ENCODE measurements at places on chromosomes 5 and 9.

GRCh38 chr9:38249587-38250210, 142.8 kb upstream of the ALDH1B1 start:
- DNase-seq, result no peak

DNA sequence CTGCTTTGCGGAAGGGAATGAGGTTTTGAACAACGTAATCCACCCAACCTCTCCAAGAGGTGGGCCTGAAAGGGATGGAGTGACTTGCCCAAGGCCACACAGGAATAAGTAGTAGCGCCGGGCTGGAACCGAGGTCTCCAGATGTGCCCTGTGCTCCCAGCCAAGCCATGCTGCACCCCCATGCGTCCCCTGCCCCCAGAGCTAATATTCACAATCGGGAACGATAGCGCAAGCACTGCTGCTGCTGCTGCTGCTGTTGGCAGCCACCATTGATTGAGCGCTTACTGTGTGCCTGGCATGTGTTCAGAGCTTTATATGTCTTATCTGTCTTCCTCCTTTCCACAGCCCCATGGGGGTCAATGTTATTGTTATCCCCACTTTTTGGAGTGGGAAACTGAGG, 43.9 kb downstream of the AMBP start:
- no peak for DNase-seq

DNA sequence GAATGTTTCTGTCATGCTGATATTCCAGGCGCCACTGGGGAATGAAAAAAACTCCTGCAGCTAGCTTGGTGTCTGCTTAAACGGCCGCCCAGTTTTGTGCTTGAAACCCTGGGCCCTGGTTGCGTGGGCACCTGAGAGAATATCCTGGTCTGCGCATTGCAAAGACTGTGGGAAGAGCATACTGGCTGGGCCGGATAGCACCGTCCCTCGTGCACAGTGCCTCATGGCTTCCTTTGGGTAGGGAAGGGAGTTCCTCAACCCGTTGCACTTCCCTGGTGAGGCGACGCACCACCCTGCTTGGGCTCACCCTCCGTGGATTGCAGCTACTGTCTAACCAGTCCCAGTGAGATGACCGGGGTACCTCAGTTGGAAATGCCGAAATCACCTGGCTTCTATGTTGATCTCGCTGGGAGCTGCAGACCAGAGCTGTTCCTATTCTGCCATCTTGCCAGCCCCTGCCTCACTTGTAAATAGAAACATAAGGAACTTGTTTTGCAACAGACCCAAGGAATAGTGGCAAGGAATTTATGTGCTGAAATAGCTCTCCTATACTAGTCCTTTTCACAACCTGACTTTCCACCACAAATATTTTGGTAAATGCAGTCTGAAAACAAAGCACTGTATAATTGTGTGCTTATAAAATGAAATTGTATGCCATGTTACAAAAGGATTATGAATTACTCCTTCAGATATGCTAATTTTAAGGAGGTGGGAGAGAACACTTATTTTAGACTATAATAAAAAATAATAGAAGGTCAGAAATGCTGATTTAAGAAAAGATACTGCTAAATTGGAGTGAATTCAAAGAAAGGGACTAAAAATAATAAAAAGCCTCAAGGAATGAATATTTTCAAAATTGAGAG, 90.3 kb downstream of the ADAMTSL1 start:
- DNase-seq, result no peak

DNA sequence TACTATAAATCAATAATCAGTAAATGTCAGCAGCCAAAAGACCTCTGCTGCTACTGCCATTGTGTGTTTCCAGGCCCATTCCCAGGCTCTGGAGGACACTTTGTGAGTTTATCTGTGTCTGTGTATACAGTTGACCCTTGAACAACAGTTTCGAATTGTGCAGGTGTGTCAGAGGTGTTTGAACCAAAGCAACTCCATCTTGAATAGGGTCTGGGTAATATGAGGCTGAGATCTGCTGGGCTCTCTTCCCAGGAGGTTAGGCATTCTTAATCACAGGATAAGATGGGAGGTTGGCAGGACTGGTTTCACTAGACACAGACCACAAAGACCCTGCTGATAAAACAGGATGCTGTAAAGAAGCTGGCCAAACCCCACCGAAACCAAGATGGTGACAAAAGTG, 2.3 kb upstream of the TBCA start:
- no peak for DNase-seq

DNA sequence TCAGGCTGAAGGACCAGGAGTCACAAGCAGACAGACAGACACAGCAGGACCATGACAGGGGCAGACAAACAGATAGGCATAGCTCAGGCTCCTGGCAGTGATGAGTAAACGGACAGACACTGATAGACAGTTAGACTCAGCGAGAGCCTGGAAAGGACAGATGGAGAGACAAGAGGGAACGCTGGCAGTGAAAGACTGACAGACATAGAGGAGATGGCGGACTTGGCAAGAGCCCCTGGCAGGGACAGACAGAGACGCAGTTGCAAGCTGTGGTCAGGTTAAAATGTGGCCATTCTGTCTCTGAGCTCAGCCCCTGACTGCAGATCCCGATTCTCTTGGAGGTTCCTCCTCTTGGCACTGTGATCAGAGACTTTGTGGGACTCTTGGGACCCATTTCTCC, 13.6 kb downstream of the CSF2 start:
- no peak for DNase-seq

DNA sequence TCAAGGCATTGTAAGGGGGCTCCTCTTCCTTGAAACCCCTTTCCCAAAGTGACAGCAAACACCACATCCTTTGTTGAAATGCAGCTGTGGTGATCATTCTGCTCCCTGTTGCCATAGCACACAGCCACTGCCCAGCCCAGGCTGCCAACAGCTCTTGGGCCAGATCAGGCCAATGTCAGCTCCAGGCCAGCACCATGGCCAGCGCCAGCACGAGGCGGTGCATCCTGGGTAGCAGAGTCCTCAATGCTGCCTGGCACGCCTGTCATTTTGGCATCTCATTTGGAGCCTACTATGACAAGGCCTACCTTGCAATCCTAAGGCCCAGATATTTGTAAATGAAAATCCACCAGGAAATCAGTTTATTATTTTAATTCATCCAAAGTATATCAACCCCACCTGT, 390.6 kb downstream of the DNAH5 start:
- no peak for DNase-seq

DNA sequence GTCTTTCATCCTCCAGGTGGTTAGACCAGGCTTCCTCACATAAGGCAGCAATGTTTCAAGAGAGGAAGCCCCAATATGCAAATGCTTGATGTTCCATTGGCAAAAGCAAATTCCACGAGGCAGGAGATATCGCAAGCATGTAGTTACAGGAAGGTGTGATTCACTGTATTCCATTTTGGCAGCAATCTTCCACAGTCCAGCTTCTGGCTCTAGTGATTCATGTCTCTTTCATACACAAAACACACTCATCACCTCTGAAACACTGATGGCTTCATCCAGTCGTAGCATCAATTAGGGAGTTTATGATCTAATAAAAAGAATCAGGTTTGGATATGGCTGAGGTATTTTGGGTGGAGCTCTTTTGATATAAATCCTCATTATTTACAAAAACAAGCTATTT, 552.2 kb upstream of the RIOK2 start:
- no peak for DNase-seq

- DNase-seq, result no peak
Measured at GRCh38 chr5:76290321-76290757, 112.7 kb upstream of the IQGAP2 start.

- DNase-seq, result no peak
Measured at GRCh38 chr5:14342306-14342705, 199.2 kb downstream of the TRIO start.

GRCh38 chr5:169762338-169763095, 125.4 kb downstream of the DOCK2 start:
- no peak for DNase-seq

DNA sequence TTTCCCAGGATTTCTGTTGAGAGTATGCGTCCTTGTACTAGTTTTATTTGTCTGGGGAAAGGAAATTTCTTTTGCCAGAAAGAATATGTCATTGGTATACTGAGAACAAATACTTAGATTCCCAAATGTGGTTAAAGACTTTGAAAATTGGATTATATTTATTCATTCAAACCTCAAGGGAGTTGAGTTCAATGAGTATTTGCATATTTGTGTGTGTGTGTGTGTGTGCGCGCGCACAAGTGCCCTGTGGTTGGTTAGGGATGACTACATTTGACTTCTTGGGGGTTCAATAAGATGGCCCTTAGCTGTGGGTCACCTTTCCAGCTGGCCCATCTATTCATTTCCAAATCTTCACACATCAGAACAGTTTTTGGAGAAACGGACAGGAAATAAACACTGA, 4.9 kb downstream of the RXFP3 start:
- no peak for DNase-seq

GRCh38 chr9:136316896-136317676, 10.3 kb upstream of the GPSM1 start:
- DNase-seq, result no peak

DNA sequence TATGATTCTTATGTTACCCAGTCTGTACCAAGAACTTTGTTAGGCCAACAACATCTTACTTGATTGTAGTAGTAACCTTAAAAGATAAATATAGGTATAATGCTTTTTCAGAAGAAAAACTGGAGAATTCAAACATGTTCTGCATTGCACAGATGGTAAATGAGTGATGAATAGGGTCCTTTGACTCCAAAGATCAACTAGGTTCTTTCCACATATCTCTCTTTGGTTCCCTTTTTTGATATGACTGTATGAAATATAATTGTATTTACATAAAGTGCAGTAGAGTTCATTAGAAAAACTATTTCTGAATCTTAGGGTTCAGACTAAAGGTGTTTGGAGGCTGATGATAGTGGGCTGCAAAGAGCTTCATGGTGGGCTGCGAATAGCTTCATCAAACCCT, 150.5 kb upstream of the CDKN2B start:
- no peak for DNase-seq

- DNase-seq, result no peak
Measured at GRCh38 chr5:9307150-9307549, 238.7 kb downstream of the SEMA5A start.

DNA sequence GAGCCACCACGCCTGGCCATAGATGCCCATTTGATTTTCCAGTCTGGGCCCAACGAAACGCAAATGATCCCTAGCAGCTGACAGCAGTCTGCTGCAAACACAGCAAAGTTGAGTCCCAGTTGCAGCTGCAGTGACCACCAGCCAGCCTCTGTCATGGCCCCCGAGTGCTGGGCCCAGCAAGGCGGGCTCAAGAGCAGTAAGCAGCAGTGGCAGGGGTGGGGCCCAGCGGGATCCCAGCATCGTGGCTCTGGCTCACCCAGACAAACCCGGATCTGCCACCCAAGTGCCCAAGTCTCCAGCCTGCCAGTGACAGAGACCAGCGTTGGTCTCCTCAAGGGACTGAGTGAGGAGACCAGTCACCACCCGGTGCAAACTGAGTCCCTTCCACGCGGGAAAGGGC, 6.9 kb upstream of the LTC4S start:
- DNase-seq, result no peak

DNA sequence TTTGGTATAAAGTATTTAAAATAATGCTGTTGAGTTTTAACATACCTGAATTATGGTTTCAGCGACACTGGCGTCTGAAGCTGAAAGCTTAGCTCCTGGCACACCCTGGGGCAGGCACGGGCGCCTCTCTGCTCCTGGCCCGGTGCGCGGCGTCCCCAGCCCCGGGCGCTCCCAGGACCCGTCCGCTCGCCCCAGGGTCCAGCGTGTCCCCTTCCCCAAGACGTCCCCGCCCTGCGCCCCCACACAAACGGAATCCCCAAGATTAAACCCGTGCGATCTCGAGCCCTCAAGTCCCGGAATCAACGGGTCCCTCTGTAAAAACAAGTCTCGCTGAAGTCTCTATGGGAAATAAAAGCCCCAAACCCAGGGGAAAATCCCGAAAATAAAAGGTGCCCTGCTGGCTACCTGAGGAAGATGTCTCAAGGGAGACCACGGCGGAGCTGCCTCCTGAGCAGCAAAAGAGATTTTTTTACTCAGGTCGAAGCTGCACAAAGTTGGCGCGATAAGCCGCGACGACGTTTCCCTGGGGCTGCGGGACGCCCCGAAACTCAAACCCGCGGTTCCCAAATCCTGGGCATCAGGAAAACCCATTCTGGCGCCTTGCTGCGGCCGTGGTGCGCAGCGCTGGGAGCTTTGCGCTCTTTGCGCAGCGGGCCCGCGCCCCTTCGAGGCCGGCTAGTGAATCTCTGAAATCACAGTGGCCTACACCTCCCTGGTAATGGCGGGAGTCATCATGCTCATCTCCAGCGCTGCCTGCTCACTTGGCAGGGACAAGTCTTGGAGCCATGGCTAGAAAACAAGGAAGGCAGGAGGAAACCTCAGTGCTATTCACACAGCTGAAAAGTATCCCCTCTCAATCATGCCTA, 6.3 kb upstream of the IFNA8 start:
- peak; percentile 23 for DNase-seq

DNA sequence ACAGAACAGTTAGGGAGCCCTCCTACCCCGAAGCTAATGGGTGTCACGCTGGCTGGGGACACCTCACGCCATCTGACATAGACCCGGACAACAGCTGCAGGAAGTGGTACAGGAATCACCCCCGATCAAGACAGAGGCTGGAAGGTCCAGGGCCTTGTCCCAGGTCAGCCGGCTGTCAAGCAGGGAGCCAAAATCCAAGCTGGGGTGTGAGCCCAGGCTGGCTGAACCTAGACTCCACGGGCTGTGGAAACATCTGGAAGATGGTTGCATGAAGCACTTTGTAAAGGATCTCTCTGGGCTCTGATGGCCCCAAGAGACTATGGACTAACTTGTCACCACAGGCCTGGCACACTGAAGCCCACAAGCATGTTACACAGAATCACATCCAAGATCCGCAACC, 68.9 kb upstream of the STXBP1 start:
- no peak for DNase-seq

- no peak for DNase-seq
Measured at GRCh38 chr9:19161257-19162025, 34.1 kb upstream of the PLIN2 start.

DNA sequence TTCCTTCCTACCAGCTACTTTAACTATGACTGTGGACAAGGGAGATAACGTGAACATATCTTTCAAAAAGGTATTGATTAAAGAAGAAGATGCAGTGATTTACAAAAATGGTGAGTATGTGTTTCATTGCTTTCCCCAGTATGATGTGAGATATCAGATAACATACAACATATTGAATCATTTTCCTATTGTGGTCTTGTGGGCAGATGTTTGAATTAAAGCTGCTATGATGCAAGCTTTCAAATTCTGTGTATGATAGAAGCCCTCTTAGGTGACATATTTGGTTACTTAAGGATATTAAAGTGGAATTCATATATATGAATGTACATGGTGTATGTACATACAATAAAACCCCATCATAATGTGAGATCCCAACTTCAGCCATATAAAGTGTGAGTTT, 59.5 kb downstream of the TEK start:
- DNase-seq, result no peak

DNA sequence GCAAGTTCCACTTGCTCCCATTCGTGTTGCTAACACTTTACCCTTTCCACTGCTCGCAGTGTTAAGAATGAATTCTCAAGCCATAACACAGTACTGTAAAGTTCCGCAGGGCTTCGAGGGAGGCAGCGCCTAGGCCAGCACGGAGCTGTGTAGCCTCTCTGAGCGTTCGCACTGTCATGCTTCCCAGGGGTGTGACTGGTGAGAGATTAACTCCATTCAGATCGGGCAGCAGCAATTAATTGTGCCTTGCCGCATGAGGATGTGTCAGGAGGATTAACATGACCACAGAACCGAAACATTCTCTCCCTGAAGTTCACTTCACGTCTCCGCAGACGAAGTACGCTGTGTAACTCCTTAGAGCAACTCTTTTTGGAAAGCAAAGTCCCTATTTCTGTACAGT, 23.2 kb downstream of the ZBTB34 start:
- no peak for DNase-seq

GRCh38 chr9:34381323-34381722, 4.6 kb upstream of the MYORG start:
- DNase-seq, result no peak
